ENCODE measurements at places on chromosomes 1 and 21.

DNA sequence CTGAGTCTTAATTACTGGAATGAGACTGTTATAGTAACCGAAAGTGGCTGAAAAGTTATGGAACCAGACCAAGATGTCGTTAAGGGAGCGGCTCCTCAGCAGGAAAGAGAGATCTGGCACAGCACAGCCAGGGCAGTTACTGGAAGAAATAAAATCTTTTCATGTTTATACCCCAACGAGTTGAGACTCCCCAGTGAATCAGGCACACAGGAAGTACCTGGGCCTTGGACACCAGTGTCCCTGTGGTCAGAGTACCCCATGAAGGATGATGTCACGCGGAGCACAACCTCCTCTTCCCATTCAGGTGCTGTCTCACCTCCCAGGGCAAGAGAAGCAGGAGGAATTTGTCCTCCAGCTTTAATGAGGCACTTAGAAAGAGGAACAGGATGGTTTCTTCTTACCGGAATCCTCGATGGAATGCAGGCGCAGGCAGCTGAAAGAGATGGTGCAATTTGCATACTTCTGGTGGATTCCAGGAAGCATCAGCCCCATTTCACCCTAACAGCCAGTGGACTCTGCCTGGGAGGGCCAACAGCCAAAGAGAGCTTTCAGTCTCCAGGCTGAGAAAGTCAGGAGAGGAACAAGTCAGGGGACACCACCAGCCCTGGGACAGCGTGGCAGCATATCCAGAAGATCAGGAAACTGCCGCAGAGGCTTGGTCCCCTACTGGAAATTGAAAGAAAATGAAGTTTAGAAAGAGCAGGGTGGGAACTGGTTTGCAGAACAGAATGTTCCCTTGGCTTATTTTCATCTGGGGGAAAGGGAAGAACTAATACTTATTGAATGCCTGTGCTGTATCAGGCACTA lies 35.9 kb upstream of the CTTNBP2NL start:
- no peak for DNase-seq

- no peak for DNase-seq
Measured at GRCh38 chr21:42194863-42195262, 24.1 kb upstream of the ABCG1 start.

GRCh38 chr1:226954777-226955176 lies 14.7 kb downstream of the COQ8A start:
- DNase-seq = no peak

DNA sequence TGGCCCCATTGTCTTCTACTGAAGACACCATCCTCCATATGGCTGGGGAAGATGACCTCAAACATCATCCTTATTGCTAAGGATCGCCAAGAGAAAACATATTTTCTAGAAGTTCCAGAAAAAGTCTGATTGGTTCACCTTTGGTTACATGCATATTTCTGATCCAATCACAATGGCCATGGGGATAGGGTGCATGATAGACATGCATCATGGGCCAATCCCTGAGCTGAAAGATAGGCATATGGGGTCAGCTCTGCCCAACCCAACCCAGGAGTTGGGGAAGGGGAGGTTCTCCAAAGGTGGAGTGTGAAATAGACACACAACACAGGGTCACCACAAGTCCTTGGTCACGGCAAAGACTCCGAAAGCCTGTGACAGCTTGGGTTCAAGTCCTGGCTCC lies 276.3 kb upstream of the TMEM51 start:
- no peak for DNase-seq

- DNase-seq = no peak
Measured at GRCh38 chr1:32334274-32334861, 1.7 kb downstream of the MARCKSL1 start.

All from stimulated activated CD4-positive, alpha-beta T cell treated with anti-CD3 and anti-CD28 coated beads, Interleukin-1b, Interleukin-23, amount 100 ng/mL, for 1 hour (primary cell).